ENCODE measurements at places on chromosomes 2 and 18.

GRCh38 chr2:201507725-201508124 lies 56.2 kb downstream of the STRADB start:
- no peak for DNase-seq

DNA sequence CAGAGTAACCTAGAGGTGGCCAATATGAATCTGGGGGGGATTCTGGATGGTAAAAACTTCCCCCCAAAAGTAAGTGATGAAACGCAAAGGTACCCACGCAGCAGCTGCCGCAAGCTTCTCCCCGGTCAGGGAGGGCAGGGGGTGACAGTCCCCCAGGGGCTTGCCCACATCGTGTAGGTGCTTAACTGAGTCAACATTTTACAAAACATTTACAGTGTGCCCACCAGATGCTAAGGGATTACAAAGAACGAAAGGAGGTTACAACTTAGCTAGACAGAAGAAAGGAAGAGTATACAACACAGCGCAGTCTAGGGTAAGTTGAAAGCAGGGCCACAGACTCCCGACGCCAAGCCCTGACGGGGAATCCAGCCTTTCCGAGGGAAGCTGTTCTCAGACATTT lies 45.6 kb downstream of the LPIN2 start:
- DNase-seq = no peak

DNA sequence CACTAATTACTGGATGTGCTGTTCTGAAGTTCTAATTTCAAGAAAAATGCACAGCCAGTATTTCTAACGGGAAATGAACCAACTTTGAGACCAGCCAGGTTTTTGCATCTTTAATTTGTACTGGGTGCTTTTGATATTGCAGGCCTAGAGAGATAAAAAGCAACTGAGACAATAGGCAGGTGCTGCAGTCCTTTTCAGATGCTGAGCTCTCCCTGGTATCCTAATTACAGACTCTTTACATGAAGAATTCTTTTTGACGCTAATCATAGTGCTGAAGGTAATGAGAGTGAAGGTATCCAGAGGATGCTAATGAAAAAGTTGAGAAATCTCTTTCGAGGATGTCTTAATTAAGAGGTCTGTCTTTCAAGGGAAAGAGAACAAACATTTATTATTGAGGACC lies 85.1 kb downstream of the SERPINB8 start:
- DNase-seq = no peak

DNA sequence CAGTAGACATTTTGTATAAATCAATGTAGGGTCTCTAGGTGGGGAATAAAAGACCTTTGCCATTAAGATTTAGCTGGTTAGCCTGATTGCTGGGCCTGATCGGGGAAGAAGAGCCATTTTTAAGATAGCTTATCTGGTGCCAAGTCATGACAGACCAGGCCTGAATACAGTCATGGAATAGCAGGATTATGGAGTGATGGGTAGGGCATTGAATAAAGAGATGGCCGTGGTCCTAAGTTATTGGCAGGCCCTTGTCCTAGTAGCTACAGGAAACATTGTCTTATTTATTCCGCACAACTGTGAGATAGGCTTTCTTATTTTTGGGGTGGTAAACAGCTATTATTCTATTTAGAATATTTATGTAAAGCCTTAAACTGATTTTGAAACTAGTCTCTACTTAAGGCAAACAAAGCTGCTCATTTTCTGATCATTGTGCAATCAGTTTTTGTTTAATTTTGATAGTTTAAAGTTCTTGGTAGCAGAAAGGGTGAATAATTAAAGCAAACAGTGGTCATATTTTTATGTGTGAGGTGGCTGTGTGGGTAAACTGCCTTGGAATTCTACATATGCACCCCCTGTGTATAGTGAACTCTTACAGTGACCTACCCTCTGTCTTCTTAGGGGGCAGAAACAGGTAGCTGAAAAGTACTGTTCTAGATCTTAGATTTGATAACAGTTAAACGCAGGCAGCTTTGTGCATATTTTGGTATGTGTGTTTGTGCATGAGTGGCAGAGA lies 22.6 kb downstream of the ZNF236 start:
- DNase-seq = no peak

- no peak for DNase-seq
Observed at GRCh38 chr2:127611076-127611925, 34.7 kb upstream of the GPR17 start.

DNA sequence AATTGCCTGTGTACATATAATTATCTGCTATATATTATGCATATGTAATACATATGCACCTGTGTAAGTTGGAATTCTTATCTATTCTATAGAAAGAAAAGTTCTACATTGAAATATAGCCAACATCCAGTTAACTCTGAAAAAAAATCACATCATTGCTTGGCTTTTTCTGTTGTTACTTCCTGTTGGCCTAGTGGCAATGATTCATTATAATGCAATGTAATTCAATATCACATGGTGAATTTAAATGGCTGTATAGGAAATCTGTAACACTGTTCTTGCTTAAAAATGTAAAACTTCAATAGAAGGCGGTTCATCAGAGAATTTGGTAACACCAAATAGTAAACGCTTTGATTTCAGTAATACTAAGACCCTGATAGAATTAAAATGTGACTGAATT lies 44.5 kb upstream of the MAP4K3 start:
- DNase-seq = no peak

GRCh38 chr18:51153659-51154371 lies 43.7 kb downstream of the MEX3C start:
- peak; percentile 73 for DNase-seq

- DNase-seq = peak; percentile 98
Observed at GRCh38 chr2:219206328-219207133, at the start of gene ZFAND2B. Gene ZFAND2B (plus strand): TSS chr2:219206782. CDS start chr2:219206988, 206 bp downstream.

- DNase-seq = no peak
Observed at GRCh38 chr2:240881913-240882312, 13.3 kb downstream of the AGXT start.

GRCh38 chr2:114024326-114024725 lies 134.4 kb downstream of the ACTR3 start:
- DNase-seq = no peak

DNA sequence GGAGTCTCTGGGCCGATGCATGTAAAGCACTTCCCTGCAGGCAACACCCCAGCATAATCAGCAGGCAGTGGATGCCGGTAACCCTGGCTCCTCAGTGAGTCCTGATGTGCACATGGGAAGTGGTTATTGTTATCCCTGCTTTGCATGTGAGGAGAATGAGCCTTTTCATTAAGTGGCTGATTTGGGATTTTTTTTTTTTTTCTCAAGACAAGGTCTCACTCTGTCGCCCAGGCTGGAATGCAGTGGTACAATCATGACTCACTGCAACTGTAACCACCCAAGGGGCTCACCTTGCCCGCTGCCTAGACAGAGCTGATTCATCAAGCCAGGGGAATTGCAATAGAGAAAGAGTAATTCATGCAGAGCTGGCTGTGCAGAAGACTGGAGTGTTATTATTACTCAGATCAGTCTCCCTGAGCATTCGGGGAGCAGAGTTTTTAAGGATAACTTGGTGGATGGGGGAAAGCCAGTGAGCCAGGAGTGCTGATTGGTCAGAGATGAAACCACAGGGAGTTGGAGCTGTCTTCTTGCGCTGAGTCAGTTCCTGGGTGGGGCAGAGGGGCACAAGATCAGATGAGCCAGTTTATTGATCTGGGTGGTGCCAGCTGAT lies 95.4 kb downstream of the SOCS6 start:
- DNase-seq = no peak

- DNase-seq = no peak
Observed at GRCh38 chr2:16661936-16662839, 3.4 kb downstream of the CYRIA start.

GRCh38 chr18:30965237-30965636 lies 77.3 kb downstream of the DSC3 start:
- no peak for DNase-seq

DNA sequence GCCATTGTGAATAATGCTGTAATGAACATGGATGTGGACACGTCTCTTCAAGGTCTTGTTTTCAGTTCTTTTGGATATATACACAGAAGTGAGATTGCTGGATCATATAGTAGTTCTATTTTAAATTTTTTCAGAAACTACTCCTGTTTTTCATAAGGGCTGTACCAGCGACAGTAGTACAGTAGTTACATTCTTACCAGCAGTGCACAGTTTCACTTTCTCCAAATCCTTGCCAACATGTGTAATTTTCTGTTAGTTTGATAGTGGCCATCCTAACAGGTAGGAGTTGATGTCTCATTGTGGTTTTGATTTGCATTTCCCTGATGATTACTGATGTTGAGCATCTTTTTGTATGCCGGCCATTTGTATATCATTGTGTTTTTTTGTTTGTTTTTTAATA lies 81.7 kb downstream of the EPC2 start:
- no peak for DNase-seq

DNA sequence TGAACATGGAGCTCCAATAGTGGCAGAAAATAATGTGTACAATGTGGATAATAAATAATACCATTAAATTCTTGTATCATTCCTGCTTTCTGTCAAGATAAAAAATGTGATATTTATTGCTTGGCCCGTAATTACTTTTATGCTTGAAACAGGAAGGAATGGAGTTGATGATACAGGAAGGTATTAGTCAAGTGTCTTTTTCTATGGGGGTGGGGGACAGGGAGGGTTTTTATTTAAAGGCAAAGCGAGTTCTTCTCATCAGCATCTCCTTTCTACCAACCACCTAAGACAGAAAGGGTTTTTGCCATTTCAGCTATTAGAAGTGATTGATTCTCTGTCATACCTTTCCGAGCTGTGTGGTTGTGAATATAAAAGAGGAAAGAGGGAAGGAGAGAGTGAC lies 135.3 kb downstream of the DCC start:
- no peak for DNase-seq

GRCh38 chr2:66101206-66101605 lies 333.7 kb upstream of the MEIS1 start:
- no peak for DNase-seq

DNA sequence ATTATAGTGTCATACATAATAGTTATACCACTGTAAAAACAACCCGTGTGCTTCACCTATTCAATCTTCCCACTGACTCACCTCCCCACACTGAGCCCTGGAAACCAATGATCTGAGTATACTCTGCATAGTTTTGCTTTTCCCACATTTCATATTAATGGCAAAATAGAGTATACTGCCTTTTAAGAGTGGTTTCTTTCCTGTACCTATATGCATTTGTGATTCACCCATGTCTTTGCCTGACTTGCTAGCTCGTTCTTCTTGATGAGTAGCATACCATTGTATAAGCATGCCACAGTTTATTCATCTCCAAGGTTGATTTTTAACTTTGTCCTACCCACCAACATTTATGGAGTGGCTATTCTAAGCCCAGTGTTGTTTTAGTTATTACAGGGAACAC lies 686.4 kb downstream of the PLCL1 start:
- no peak for DNase-seq

GRCh38 chr2:58221909-58222308 lies 19.2 kb downstream of the FANCL start:
- DNase-seq = no peak

GRCh38 chr2:26179446-26179913 lies 6.6 kb downstream of the GAREM2 start:
- DNase-seq = no peak

- DNase-seq = no peak
Observed at GRCh38 chr2:231199219-231199618, 788 bp downstream of the ARMC9 start.

DNA sequence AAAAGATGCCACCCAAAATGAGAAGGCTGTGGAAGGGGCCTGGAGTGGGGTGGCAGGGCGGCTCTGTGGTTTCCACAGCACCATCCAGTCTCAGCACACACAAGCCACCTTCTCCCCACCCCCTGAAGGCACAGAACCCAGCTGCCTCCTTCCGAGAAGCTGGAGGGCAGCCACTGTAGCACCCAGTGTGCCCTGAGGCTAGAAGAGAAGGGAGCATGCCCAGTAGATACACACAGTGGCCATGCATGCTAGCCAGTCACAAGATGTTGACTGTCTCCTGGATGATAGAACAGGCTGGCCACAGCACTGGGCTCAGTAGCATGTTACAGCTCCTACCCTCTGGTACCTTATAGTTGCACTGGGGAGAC lies 148.9 kb upstream of the EPAS1 start:
- DNase-seq = no peak

- no peak for DNase-seq
Observed at GRCh38 chr2:188204824-188205223, 86.8 kb upstream of the GULP1 start.

DNA sequence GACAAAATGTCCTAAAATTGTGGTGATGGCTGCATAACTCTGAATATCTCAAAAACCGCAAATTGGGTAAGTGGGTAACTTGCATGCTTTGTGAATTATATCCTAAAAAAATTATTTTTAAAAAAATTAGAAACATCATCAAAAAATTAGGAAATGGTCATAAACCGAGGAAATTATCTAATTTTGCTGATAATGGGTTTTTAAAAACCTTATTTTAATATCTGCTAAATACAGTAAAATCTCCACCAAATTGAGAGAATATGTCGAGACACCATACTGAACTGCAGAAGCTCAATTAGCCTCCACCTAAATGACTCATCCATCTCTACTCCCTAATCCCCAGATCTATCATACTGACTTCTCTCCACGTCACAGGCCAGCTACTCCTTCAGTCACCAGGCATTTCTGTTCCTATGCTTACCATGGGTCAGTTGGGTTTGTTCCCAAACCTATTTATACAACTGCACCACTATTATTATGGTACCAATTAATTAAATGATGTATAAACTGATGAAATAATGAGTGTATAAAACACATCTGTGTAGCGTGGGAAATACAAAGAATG lies 36.1 kb downstream of the SPIRE1 start:
- no peak for DNase-seq

DNA sequence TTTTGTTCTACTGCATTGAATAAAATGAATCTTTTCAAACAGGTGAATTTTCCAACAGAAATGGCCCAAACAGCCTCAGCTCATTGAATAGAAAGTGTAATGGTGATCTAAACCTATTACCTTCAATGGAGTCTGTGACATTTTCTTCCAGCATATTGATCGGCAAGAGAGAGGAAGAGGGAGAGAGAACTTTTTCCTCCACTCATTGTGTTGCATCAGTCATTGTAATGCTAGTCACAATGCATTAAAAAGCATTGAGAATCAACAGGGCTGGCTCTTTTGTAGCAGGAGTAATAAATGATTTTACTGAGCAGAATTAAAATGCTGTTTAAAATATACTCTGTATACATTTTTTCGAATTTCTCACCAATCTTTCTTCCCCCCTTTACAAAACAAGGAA lies 1794.5 kb upstream of the CELF4 start:
- no peak for DNase-seq

- DNase-seq = no peak
Observed at GRCh38 chr2:217231212-217231611, 371.3 kb upstream of the TNP1 start.

- DNase-seq = no peak
Observed at GRCh38 chr2:222936705-222937104, 75.9 kb downstream of the ACSL3 start.

- no peak for DNase-seq
Observed at GRCh38 chr2:207129821-207130220, 35.9 kb downstream of the KLF7 start.

DNA sequence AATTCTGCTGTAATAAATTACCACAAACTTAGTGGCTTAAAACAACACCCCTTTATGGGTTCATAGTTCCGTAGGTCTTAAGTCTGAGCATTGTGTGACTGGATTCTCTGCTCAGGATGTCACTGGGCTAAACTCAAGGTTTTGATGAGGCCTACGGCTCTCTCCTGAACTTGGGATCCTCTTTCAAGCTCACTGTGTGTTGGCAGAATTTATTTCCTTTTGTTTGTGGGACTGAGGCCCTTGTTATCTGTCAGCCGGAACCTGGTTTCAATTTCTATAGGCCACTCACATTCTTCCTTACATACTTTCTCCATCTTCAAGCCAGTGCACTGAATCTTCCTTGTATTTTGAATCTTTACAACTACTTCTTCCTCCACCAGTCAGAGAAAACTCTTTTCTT lies 290.2 kb downstream of the AKAIN1 start:
- DNase-seq = no peak

- peak; percentile 21 for DNase-seq
Observed at GRCh38 chr2:128178650-128179460, 87.9 kb downstream of the UGGT1 start.
